Activated CD4-positive, alpha-beta T cell treated with anti-CD3 and anti-CD28 coated beads, Interleukin-2, amount 10 ng/mL, durations not matched to agents 7 days and 5 days (primary cell): ENCODE measurements at places on chromosomes 4 and X. TPM values are rescaled to one million over a fixed set of nuclear protein-coding genes. Genes with fewer than 3 reads are reported as not detected.

The TSPAN7 gene
- total RNA-seq, result 0.12 TPM

The RBM46 gene
- not detected for total RNA-seq

The ANXA10 gene
- not detected for total RNA-seq

GRCh38 chr4:185716141-185716551, 95.8 kb downstream of the SORBS2 start:
- DNase-seq, result no peak

GRCh38 chr4:127698789-127699200, 31.4 kb upstream of the SLC25A31 start:
- DNase-seq, result no peak
